Activated CD4-positive, alpha-beta T cell treated with anti-CD3 and anti-CD28 coated beads, Interleukin-2, amount 50 U/mL, for 16 hours (primary cell): ENCODE measurements at places on chromosomes 16 and 17.

GRCh38 chr17:59842901-59843652, 49.7 kb downstream of the TUBD1 start:
- peak; percentile 90 for DNase-seq

DNA sequence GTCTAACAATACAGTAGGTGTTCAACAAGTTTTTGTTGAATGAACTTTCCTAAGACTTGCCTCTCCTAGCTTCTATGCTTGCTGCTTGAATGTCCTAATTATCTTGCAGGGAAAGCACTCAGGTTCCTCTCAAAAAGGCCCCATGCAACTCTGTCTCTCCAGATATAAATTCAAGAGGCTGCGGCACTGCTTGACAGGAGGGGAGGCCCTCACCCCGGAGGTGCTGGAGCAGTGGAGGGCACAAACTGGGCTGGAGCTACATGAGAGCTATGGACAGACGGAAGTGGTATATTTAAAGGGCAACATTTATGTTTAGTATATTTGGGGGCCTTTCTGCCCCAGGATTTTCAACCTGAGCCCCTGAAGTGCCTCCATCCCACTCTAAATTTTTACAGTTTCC, 14.4 kb downstream of the THUMPD1 start:
- no peak for DNase-seq

DNA sequence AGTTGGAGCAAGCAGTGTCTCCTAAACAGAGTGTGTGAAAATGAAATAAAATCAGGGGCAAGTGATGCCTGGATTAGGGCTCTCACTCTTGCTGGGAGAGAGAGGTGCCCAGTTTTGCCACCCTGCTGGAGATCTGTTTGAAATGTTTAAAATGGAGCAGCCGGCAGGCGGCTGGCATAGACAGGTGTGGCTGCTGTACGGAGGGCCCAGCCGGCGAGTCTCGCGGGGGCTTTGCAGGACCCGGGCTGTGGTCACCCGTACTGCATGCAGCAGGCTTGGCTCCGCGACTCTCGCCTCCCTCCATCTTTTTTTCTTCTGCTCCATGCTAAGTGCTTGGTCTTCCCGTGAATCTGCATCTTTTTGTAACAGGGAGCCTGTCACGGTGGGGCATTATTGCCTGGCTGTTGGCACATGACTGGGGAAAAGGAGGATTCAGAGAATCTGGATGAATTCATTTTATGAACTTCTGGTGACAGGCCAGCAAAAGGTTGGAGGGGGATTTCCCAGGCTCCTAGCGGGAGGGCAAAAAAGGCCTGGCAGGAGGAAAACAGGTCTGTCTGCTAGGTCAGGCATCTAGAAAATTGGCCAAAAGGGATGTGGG, 1.8 kb downstream of the ZNRF1 start:
- DNase-seq = no peak

DNA sequence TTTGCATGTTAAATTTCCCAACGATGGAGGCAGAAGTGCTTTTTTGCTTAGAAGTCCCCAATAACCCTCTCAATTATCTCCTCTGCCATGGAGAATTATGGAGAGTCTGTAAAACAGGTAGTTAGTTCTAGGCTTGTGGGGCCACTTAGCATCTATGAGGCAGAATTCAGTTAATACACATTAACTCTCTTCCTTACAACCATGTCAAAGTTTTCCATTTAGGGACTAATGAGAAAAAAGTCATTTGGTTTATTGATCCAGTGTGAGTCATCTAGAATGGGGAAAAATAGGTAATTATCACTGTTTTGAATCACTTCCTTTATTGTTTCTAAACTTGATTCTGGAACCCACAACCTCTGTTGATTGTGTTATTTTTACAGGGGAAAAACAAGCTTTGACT, 229.1 kb upstream of the COX10 start:
- DNase-seq = no peak

DNA sequence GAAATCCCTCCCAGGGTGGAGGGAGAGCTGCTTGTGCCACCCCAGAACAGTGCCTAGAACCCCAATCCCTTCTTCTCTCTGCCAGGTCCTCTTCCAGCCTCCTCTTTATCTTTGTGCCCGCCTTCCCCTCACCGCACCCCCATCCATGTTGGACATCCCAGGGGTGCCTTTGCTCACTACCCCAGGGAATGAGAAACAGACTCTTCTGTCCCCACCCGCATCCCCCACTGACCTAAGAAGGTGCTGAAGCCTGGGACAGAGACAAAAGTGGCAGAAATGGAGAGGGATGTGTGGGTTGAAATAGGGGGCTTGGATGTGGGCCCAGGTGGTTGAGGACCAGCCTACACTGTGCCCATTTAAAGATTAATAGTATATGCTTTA, 17.0 kb downstream of the ALOX15B start:
- no peak for DNase-seq

DNA sequence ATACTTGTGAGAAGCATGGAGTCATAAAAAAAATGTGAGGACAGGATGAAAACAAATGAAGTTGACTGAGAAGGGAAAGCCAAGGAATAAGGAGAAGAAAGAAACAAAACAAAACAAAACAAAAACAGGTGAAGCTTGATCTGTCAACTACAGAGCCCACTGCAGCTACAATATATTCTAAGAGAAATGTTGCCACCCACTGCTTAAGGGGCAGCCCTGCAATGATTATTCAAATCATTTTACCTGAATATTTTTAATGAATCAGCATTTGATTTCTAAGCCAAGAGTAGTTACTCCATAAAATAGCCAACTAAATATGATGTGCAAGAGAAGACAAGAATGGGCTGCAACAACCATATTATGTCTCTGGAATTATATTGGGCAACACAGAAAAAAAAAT, 252.0 kb upstream of the KIF2B start:
- DNase-seq = no peak

GRCh38 chr17:32330147-32330546, 11.8 kb downstream of the C17orf75 start:
- peak; percentile 50 for DNase-seq
